Stimulated activated CD4-positive, alpha-beta T cell treated with anti-CD3 and anti-CD28 coated beads, Interleukin-1b, Interleukin-23, amount 100 ng/mL, for 48 hours (primary cell): ENCODE measurements at places on chromosomes 4 and X.

- DNase-seq: no peak
Measured at GRCh38 chr4:4344915-4345527, 41.9 kb upstream of the NSG1 start.

DNA sequence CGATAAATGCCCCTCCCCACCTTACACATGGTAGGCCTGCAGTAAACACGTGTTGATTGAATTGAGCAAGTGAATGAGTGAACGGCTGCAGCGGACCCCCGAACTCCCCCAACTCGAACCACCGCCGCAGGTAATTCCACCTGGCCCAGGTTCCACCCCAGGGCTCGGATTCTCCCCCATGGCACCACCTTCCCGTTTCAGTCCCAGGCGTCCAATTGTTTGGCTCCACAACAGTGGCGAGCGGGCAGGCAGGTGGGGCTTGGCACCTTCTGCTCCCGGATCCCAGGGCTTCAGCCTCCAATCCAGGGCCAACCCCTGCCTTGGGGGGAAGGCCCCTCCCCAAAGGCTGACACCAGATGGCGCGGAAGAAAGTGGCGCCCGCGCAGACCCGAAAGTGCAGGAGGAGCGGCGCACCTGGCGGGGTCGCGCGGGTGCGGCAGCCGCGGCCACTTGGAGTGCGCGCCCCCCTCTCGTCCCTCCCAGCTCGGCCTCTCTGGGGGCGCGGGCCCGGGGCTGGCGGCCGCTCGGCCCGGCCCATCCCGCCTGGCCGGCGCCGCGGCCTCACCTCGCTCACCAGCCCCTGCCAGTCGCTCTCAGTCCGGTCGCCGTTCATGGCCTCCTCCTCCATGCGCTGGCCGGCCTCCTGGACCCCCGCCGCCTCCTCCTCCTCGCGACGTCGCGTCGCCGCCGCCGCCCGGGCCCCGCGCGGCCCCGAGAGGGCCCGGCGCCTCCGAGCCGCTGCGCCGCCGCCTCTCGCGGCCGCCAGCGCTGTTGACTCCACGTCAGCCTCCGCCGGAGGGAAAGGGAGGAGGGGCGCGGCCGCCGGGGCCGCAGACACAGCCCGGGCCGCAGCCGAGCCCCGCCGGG, at the start of gene CCDC149:
Gene CCDC149 (minus strand): TSS at position 791 of the 867 bp plus-strand sequence. CDS start 178 bp downstream, at position 613.
- no peak for DNase-seq

- DNase-seq: no peak
Measured at GRCh38 chrX:43328358-43328946, 327.6 kb upstream of the MAOA start.

DNA sequence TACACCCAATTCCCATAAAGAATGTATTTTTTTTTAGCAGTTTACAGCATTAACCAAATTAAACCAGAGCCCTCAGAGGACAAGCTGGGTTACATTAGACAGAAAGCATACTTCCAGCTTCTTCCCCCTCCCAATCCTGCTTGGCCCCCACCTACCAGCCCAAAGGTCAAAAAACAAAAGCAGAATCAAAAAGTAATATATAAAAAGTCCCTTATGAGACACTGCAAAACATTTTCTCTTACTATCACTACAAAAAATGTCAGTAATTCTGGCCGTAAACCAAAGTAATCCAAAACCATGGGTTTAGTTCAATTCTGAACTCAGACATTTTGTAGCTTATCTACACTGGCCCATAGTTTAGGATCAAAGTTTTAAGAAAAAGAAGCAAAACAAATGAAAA, 38.0 kb downstream of the APBB2 start:
- no peak for DNase-seq

- DNase-seq: no peak
Measured at GRCh38 chrX:45196701-45197100, 4.0 kb downstream of the DIPK2B start.

DNA sequence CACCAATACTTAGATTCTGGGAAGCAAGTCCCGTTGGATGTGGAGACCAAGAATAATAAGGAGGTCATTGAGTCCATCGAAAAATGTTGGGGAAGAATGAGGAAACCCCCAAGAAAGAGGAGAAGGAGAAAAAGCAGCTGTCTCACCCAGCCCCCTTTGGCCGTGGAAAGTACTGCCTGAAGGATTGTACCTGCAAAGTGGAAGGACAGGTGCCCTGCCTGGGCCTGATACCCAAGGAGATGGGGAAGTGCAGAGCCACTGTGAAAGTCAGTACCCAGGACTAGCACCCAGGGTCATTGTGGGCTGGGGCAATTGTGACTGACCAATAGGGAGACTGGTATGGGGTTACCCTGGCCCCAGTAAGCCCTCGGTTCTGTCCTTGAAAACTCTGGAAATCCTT, 13.8 kb upstream of the CFAP299 start:
- no peak for DNase-seq

- no peak for DNase-seq
Measured at GRCh38 chr4:109928327-109929045, 15.8 kb downstream of the EGF start.

DNA sequence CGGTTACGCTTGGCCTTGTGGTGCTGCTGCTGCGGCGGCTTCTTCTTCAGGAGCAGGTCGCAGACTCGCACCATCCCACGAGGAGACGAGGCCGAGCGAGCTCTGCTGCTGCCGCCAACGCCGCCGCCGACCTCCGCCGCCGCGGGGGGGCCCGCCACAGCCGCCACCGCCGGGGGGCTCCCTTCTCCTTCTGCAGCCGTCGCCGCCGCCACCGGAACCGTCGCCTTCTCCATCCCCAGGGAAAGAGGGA, 237 bp downstream of the ANKRD17 start:
- DNase-seq: no peak

- no peak for DNase-seq
Measured at GRCh38 chrX:113594123-113594841, 753.7 kb upstream of the AMOT start.

DNA sequence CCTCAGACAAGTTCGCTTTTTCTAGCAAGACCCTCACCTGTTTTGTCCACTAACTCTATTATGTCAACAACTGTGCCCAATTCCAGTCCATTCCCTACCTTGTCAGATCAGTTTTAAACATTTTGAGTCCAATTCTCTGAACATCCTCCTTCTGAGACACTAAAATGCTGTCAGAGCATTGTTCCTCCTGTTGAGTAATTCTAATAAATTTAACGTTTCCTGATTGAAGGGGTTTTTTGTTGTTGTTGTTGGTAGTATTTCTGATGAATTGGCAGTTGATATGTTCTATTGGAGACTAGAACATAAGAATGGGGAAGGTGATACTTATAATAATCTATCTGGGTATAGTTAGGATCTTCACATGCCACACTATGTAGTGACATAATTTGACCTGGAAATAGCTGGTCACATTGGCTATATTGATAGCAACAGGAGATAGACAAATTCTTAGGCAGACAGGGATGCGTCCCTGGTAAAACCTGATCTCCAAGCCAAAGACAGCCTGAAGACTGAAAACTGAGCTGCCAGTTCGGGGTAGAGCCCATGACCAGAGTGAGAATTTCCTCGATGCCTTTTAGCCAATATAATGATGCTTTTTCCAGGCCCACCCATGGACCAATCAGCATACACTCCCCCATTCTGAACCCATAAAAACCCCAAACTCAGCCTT, 12.4 kb upstream of the CXCL2 start:
- no peak for DNase-seq

DNA sequence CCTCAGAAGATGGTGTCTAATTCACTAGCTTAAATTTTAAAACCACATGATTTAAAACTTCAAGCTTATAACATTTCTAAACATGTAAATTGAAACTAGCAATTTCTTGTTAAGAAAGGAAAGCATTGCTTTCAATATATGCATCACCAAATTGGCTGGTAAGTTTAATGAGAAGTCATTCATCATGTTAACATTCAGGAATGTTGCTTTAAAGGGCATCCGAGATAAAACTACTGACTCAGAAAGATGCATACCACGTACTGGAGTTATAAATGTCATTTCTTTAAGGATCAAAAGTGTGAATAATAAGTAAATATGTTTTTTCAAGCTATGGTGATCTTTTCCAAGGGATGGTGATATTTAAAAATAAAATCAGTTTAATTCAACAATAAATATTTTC, 83.3 kb upstream of the VCX2 start:
- DNase-seq: no peak

DNA sequence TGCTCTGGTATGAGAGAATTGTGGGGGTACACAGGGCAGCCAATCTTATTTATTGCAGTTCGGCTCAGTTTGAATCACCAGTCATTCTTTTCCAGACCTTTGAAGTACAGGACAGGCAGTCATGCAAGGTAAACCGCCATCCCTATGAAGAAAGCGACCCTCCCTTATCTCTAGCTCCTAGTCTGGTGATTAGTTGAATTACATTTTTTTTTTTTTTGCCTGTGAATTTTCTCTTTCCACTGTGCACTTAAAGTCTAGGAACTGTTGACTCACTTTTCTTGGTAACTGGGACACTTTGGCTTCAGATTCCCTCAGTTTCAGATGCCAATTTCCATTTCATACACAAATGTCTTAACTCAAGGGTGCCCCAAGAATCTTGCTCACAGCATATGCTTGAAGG, 82.4 kb upstream of the FAM9C start:
- DNase-seq: no peak

GRCh38 chr4:81606166-81606565, 134.5 kb upstream of the RASGEF1B start:
- no peak for DNase-seq

- no peak for DNase-seq
Measured at GRCh38 chr4:40461879-40462278, 126.7 kb downstream of the CHRNA9 start.

DNA sequence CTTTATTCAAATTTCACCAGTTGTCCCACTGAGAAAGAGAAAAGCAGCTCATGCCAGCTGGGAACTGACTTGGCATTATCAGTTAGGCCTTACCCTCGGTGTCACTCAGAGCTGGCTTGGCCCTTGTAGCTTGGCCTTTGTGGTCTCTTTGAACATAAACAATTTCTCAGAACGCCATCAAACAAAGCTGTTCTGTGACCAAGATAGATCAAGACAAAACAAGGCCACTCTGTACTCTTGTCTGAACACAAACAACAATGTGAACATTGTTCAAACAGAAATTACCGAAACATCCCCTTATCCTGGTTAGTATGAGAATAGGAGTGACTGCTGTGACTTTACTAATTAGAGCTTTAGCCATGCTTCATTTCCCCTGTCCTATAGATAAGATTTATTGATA, 57.2 kb downstream of the DIPK2B start:
- no peak for DNase-seq

GRCh38 chrX:100994352-100995281, 25.1 kb downstream of the ARL13A start:
- peak; percentile 18 for DNase-seq

- DNase-seq: no peak
Measured at GRCh38 chrX:21305799-21306336, 68.3 kb upstream of the CNKSR2 start.

- DNase-seq: no peak
Measured at GRCh38 chr4:4866866-4867374, 7.5 kb downstream of the MSX1 start.

- DNase-seq: no peak
Measured at GRCh38 chrX:107565931-107566603, 62.2 kb upstream of the PRPS1 start.

GRCh38 chr4:95232358-95233156, 316.2 kb downstream of the UNC5C start:
- DNase-seq: no peak

DNA sequence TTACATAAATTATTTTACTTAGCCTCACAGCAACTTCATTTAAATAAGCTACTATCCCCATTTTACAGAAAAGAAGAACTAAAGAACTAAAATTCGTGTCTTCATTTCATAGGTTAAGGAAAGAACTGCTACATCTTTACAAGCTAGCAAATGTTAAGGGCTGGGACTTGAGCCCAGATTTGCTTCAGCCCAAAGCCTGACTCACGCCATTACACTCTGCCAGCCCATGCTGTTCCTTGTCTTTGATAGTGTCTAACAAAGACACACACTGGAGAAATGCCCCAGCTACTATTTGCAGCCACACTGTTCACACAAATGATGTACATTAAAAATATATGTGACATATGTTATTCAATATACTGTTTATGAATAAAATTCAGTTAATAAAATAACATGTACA, 29.0 kb upstream of the ERVMER34-1 start:
- no peak for DNase-seq

- no peak for DNase-seq
Measured at GRCh38 chr4:145181091-145181501, 707 bp upstream of the OTUD4 start.

DNA sequence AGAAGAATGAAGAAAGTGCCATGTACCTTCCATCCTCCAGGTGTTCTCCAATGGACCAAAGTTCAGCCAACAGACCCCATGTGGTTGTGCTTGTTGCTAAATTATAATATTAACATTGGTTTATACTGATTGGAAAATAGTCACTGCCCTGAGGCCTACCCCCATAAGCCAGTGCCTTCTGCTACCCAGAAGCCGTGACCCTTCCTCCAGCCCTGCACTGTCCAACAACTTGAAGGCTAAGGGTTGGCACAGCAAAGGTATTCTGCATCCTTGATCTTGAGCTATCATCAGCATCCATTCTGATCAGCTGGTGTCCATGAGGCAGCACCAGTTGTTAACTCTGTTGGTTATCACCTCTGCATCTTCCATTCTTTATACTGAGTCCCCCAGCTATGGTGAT, 66.2 kb upstream of the BMPR1B start:
- DNase-seq: no peak

DNA sequence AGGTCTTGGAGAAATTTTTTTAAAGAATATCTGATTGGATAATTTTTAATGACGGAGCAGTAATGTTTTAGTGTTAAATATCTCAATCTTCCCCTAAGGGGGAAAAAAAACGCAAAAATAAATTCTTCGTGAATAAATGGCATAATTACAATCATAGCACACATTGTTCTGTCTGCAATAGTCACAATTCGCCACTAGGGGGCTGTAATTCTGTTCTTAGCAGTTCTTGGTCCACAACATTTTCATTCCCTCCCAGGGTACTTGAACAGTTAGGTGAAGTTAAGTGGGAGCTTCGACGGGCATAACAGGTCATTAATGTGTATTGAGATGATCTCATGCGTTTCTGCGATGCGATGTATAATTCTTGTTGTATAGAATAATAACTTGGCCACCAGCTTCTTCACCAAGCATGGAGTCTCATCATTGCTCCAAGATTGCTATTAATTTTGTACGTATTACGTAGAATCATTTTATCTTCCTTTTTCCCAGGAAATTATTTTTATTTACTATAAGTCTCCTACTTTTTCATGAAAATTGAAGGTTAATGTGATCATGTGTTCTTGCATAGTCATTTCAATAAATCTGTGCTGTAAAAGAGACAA, 27.2 kb downstream of the HTR2C start:
- DNase-seq: no peak

DNA sequence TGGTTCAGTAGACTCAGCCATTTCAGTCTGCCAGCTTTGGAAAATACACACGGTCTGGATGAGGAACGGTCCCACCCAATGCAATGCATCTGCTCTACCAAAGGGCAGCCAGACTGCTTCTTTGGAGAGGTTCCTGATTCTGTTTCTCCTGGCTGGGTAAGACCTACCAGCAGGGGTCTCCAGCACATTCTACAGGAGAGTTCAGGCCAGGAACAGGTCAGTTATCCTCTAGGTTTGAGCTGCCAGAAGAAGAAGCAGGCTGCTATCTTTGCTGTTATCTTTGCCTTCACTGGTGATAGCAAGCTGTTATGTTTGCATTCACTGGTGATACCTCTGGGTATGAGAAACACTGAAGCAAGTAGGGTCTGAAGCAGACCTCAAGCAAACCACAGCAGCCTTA, 45.5 kb upstream of the PBDC1 start:
- DNase-seq: no peak

GRCh38 chr4:61318431-61318830, 118.3 kb downstream of the ADGRL3 start:
- DNase-seq: no peak

- DNase-seq: no peak
Measured at GRCh38 chr4:188145601-188146000, 6.4 kb downstream of the TRIML1 start.

GRCh38 chr4:11722223-11722622, 293.5 kb upstream of the HS3ST1 start:
- DNase-seq: no peak
